Stimulated activated memory B cell treated with anti-CD40 and anti-IgM and Interleukin-4, amounts not matched to agents 10 μg/mL and 1 μg/mL and 100 μg/mL, for 72 hours (primary cell): ENCODE measurements at places on chromosomes 3 and 15.

DNA sequence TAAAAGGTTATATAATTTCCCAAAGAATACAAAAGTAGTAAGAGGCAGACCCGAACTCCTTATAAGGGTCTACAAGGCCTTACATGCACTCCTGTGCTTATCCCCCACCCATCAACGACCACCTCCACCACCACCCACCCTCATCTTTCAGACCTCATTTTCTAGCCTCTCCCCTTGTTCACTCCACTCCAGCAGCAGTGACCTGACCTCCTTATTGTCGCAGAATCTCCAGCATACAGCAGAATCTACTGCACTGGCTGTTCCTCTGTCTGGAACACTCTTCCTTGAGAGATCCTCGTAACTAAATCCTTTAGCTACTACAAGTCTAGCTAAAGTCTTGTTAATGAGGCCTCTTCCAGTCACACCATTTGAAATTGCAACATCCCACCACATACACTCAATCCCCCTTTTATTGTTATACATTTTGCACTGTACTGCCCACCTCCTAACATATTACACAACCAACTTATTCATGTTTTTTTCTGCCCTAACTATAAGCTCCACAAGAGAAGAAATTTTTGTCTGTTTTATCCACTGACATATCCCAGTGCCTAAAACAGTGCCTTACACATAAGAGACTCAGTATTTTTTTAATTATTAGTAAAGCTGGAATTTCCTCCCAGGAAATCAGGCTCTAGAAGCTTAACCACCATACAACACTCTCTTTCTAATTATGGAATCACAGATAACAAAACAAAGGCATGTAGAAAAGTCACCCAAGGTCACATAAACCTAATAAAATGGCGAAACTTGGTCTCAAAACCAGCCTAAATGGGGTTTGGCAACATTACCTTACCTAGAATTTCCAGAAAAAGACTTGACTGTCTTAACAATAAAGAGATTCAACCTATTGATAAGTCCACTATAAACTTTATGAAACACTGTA is 40.2 kb downstream of the ZNF148 start:
- no peak for ATAC-seq

DNA sequence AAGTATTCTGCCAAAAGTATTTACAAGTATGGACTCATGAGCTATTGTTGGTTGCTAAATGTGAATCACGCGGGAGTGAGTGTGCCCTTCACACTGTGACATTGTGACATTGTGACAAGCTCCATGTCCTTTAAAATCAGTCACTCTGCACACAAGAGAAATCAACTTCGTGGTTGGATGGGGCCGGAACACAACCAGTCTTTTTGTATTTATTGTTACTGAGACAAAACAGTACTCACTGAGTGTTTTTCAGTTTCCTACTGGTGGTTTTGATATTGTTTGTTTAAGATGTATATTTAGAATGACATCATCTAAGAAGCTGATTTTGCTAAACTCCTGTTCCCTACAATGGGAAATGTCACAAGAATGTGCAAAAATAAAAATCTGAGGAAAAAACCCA is 30.3 kb downstream of the SYNM start:
- ATAC-seq, result no peak

DNA sequence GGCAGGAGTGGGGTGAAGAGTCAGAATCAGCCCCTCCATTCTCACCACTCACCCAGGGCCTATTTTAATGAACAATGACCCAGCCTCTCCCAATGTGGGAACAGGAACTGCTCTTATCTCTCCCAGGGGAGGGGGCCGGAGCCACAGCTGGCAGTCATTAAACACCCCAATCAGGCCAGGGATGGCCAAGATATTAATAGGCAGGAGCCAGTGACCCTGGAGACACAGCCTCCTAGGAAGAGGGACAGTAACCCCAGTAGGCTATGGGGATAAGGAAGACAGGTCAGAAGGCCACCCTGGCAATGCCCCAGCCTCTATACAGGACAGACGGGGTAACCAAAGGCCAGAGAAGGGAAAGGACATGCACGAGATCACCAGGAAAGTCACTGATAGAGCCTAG is 38.6 kb downstream of the VIPR1 start:
- ATAC-seq, result no peak

DNA sequence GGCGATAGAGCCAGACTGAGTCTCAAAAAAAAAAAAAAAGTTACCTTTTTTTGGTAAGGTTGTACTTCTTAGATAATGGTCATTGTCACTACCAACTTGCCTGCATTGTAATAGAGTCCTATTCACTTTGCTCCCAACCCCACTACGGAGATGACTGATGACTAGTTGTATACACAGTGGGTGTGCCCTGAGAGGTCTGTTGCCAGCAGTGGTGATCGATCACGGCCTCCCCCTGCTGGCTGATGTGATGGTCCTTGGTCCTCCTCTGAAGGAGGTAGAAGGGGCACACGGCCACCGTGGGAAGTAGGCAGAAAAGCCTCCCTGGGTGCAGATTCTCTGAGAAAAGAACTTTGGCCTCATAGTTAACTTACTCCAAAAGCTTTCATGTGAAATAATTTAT is 10.7 kb downstream of the GCNT3 start:
- peak; percentile 88 for ATAC-seq

- peak; percentile 35 for ATAC-seq
These were observed 54.3 kb downstream of the LIPC start for GRCh38 chr15:58486062-58486461.

DNA sequence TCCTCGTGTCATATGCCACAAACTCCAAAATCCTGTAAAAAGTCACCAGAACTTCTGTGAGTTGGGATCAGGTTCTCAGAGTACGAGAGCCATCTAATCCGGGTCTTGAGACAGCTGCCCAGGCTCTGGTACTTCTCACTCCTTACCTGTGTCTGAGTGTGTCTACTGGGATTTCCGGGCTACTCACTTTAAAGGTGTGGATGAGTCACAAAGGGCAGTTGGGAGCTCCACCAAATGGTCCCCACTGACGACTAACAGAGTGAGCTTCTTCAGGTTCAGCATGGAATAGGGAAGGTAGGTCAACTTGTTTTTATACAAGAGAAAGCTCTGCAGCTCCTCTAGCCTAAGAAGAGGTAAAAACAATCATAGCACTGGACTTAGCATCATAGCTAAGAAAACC is 29.5 kb downstream of the RTP3 start:
- no peak for ATAC-seq

DNA sequence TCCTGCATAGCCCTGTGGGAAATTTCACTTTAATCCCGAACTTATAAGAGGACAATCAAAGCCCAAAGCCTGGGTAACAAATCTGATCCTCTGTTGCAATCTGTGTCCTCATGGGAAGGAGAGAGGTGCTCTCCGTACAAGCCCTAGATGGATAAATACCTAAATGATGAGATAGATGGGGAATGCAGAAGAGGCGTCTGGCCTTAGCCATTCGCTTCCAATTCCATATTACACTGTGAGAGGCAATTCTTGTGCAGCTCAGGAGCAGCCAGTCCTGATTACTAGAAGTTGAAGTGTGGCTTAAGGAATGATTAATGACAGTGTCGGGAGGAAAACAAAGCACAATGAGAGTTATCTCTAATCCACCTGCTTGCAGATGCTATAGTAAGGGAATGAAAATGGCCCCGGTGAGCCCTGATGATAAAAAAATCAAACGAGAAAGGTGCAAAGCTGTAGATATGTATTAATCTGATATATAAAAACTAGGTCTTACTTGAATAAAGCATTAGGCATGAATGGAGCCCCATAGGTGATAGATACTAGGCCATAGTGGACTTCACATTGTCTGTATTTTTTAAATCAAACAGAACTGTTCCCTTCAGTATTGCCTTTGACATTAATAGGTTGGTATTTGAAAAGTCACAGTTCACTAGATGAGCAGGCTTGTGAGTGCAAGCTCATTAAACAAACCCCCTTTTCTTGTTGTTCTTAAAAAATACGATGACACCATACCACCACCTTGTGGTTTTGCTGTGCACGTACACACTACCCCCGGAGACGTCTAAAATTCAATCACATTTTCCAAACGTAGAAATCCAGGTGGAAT is 54.2 kb upstream of the TMCO5A start:
- ATAC-seq, result no peak

GRCh38 chr3:174147798-174148197 is 711.3 kb upstream of the NAALADL2 start:
- ATAC-seq, result no peak

- peak; percentile 75 for ATAC-seq
These were observed 6.3 kb upstream of the PKM start for GRCh38 chr15:72237029-72237852.

DNA sequence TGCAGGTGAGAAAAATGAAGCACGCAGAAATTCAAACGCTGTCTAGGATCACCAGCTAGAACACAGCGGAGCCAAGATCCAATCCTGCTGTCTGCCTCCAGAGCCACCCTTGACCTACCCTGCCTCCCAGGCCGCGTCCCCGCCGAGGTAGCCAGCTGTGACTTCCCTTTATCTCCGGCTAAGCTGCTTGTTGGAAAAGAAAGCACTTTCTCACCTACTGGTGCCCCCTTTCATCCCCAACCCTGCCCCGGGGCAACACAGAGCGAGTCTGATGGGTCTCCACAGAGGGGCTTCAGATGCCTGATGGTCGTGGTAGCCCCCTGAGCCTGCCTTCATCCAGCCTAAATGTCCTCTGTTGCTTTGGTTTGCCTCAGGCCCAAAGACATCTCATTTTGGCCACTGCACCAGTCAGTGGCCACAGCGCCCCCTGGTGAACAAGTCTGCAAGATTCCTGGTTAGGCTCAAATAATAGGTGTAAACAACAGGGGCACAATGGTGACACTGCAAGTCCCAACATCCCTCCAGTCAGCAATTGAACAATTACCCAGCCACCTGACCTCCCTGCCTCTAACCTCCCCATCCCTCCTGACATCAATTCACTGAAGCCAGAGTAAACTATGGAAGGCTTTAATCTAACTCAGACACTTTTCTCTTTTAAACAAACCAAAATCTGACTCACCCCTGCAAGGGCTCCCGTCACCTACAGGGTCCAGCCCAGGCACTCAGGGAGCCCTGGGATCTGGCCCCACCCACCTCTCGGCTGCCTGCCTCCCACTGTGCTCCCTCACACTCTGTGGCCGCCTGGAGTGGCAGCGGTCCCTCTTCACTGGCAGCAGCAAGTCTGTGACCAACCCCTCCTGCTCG is 27.3 kb upstream of the BCL2L10 start:
- peak; percentile 63 for ATAC-seq

DNA sequence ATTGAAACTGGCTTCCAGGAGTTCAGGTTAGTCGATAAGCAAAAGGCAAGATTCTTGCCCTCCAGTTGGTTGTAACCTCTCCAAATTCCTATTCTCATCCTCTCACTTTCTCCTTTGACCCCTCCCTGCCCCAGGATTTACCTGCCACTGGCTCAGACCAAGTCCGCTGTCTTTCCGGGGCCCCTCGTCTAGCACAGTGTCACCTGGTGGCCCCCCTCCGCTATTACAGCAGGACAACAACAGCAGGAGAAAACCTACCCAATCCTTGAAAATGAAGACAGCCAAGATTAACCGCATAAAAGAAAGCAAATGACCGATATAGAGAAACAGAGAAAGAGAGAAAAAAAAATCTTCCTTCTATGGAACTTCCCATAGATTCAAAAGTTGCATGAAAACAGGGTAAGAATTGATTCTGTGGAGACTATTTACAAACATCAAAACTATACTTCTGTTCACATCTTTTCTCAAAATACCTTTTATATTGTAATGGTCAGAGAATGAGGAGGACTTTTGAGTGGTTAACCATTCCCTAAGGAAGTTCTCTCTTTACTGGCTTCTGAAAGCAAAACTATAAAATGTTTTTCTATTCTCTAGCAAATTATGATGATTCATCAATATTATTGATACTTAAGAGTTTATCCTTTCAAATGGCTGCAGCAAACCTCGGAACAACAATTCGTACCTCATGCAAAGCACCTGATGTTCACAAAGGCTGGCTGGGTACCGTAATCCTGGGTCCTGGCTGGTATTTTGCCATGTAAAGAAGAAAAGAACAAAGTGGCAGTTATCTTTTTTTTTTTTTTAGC is 10.0 kb upstream of the ST8SIA2 start:
- ATAC-seq, result no peak

GRCh38 chr3:194117104-194117845 is 18.7 kb upstream of the HES1 start:
- no peak for ATAC-seq

GRCh38 chr3:78724859-78725258 is 1042.9 kb downstream of the ROBO1 start:
- no peak for ATAC-seq

DNA sequence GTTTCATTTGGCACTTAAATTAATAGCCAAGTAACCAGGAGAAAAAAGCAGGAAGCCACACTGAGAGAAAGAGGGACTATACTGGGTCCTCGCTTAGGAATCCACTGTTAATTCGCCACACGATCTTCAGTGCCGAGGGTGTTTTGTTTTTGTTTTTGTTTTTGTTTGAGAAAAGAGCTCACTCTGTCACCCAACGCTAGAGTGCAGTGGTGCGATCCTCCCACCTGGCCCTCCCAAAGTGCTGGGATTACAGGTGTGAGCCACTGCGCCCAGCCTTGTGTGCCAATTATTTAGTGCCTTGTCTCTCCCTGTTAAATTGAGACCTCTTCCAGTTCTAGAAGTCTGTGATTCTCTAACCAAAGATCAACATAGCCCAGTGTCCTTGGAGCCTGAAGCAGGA is 53.8 kb upstream of the TPM1 start:
- ATAC-seq, result no peak

DNA sequence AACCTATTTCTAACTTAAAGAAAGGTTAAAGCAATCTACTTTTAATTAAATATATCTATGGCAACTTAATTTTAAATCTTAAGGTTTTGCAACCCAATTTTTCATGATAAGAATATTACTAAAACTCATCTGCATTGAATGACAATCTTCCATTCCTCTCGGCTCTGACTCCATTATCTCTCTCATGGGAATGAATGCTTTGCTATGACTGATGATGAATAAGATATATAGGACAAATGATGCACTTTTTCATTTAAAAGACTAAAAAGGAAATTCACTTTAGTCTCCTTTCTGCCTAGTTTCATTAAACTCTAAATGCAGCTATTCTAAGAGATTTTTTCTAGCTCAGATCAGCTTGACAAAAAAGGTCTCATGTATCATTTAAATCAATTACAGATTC is 68.7 kb downstream of the GBE1 start:
- ATAC-seq, result no peak

GRCh38 chr3:123338620-123339061 is 110.2 kb downstream of the ADCY5 start:
- ATAC-seq, result no peak

DNA sequence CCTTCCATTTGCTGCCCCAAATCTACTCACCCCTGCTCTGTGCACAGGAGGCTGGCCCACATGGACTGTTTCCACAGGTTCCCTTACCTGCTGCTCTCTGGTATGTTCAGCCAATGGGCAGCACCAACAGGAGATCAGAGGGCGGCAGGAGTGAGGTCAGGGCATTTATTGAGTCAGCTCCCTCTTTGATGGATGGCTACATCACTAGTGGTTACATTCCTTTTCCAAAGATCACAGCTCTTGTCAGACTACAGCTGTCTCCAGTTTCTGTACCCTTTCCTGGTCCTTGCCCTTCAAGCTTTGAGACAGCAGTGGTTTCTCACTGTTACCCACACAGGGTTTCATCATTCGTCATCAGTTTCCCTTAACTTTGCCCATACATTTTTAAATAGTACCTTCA is 325.1 kb downstream of the SUCLG2 start:
- ATAC-seq, result peak; percentile 95

- no peak for ATAC-seq
These were observed 405.9 kb downstream of the NR2F2 start for GRCh38 chr15:96736384-96736783.
